ENCODE measurements at places on chromosomes 11 and 22.

- DNase-seq, result no peak
Observed at GRCh38 chr22:42289671-42290541, 19.5 kb upstream of the TCF20 start.

DNA sequence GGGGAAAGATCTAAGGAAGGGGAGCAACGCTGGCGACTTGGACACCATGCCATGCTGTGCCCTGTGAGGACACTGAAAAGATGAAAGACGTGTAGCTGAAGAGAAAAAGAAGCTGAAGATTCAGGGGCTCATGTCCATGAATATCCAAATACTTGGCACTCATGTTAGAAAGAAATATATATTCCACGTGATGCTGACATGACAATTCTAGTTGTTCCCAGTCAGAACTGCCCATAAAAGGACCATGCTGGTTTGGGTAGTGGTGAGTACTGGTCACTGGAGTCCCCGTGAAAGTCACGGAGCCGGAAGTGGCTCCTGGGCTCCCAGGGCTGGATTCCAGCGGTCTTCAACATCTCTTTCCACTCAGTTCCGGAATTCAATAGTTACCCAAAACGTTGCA lies 9.9 kb downstream of the MS4A15 start:
- DNase-seq, result no peak

DNA sequence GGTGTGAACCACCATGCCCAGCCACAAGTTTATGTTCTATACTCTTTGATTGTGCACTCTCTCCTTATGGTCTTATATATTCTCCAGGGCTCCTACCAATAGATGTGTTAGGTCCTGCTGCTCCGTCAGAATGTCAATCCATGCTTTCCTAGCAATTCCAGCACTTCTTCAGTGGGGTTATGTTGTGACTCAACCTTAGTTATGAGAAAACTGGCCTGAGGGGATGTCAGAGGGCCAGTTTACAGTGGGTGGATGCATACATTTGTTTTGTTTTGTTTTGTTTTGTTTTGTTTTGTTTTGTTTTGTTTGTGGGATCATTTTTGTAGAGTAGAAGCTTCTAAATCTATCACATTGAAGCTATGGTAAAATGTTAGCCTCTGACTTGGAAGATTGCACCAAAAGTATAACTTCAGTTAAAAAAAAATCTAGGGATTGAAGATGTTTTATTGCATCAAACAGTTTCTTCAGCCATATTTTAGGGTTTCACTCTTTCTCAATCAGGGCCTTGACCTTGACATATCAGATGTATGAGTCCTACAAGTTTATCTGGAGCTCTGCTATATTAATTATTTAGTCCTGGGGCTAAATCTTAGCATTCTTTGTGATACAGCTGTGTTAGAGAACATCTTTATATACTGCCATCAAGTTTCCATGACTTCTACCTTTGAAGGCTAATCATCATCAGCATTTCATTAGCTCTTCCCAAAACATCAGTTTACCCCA lies 191.6 kb upstream of the CNTN5 start:
- DNase-seq, result no peak

DNA sequence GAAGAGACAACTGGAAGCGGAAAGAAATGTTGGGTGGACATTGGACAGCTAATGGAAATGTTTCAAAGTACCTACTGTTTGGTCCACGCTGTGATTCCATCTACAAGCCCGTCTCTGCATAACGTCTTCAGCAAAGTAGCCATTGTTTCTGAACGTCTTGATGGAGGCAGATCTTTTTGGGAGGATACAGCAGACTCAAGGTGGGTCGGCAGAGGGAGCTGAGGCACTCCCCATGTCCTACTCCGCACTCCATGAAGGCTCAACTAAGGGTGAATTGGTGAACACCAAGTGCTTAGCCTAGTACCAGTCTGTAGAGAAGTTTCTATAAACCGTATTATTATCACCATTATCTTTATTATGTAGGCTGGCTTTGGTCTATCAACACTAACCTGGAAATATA lies 45.8 kb downstream of the PRR5L start:
- no peak for DNase-seq

- no peak for DNase-seq
Observed at GRCh38 chr22:25013607-25014006, 61.1 kb downstream of the KIAA1671 start.

DNA sequence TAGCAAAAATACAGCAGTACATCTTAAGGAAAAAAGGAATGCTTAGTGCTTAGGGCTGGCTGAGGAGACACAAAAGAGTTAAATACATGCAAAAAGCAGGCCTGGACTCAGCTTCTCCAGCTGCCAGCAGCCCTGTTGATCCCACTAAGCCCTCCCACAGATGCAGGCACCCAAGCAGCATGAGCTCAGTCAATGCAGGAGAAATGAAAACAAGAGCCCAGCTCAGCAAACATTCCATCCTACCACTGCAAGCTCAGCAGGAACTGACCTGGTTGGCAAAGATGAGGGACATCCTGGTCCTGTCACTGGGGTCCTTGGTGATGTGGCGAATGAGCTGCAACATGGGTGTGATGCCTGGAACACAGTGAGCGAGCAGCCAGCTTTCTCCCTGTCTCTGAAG lies 5.8 kb downstream of the CYB5R2 start:
- DNase-seq, result no peak

DNA sequence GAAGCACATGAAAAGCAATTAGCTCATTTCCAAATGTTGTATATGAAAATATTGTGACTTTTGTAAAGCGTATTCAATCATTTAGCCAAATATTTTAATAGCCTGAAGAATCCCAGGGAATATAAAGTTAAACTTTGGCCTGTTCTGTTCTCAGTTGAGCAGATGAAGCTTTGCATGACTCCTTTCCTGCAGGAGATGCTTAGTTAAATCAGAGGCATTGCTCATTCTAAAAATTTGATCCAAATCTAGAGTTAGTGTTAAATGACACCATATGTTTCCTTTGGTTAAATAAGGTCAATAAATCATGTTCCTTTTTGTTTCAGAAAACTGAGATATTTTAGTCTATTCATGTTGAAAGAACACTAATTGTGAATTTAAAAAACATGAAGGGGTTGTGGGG lies 51.2 kb upstream of the BIRC3 start:
- no peak for DNase-seq

DNA sequence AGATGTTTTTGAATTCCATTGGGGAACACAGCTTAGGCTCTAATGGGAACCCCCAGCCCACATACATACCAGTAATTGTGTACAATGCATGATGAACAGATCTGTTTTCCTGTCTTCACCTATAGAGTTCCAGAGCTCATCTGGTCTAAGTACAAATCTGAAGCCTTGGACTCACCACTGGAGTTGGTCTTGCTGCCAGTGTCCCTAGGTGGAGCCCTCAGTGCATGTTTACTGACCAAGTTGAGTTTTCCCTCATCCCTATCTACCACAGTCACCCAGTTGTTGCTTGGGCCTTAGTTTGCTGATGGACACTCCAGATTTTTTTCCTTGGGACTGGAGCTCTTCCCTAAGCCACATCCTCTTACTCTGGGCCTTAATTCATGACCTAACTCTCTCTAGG lies 159.2 kb upstream of the DDI1 start:
- no peak for DNase-seq

DNA sequence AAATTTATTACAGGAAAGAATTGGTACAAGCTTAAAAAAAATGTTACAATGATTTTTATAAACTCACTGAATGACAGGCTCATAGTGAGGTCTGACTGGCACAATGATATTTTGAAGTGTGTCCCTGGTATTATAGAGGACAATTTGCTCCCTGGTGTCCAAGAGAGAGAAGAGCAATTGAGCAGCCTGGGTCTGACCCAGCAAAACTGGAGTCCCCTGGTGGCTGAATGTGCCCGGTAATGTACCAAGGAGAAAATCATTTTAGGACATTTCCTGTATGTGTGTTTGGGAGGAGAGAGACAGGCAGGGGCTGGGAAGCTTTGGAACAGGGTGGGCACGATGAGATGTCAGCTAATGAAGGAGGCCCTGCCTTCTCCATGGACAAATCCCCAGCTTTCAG lies 125.3 kb downstream of the APOL5 start:
- DNase-seq, result no peak

- no peak for DNase-seq
Observed at GRCh38 chr11:119371778-119372182, 9.7 kb downstream of the USP2 start.

GRCh38 chr11:17293311-17293710 lies 16.8 kb downstream of the NUCB2 start:
- DNase-seq, result no peak

GRCh38 chr11:8987446-8987845 lies 16.4 kb downstream of the NRIP3 start:
- DNase-seq, result no peak

Measured in AG09309 (cell line).